ENCODE measurements at places on chromosomes 13 and 19.

DNA sequence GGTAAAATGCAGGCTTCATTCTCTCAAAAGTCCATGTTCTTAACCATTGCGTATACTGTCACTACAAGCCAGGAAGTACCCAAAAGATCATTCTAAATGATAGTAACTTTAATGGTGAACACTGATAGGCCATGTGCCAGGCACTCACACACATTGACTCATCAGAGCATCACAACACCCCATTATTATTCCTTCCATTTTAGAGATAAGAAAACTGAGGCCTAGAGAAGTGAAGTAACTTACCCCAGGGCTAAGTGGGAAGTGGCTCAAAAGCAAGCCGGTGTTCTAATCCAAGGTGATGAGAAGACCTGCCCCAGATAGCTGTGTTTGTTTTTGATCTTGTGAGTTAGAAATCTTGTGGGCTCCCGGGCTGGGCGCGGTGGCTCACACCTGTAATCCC lies 1.4 kb upstream of the PHLDB3 start:
- H3K4me1 ChIP-seq = peaks cover 24% of the 10 kb centered on the region
- H3K27me3 ChIP-seq = no peaks in the 10 kb centered on the region
- peaks cover 20% of the 10 kb centered on the region for H3K36me3 ChIP-seq

DNA sequence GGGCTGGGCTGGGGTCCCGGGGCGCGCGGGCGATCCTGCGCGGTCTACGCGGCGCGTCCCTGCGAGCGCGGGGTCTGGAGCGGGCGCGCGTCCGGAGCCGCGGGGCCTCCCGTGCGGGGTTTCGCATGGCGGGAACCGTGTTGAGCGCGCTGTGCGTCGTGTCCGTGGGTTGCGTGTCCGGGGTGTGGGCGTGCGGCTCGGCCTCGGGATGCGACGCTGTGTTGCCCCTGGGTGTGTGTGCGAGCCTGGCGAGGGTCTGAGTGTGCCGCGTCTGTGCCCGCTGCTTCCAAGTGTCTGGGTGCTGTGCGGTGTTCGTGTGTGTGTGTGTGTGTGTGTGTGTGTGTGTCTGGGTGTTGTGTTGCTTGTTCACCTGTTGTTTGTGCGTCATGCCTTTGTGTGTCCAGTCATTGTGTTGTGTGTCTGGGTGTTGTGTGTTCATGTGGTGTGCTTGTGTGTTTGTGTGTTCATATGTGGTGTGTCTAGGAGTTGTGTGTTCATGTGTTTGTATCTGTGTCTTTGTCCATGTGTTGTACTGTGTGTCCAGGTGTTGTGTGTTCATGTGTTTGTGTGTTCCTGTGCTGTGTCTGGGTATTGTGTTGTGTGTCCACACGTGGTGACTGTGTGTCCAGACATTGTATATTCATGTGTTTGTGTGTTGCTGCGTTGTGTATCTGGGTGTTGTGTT lies 552 bp downstream of the PLK5 start:
- H3K27ac ChIP-seq = no peak overlapping the region
- peaks cover 2% of the 10 kb centered on the region for H3K36me3 ChIP-seq
- peaks cover 57% of the 10 kb centered on the region for H3K27me3 ChIP-seq
- H3K4me3 ChIP-seq = no peak overlapping the region

- no peaks in the 10 kb centered on the region for H3K36me3 ChIP-seq
- no peaks in the 10 kb centered on the region for H3K27me3 ChIP-seq
- no peak overlapping the region for H3K4me3 ChIP-seq
- no peak for DNase-seq
- no peak overlapping the region for H3K27ac ChIP-seq
Observed at GRCh38 chr13:70188567-70188966, 80.3 kb upstream of the KLHL1 start.

- no peaks in the 10 kb centered on the region for H3K4me1 ChIP-seq
- H3K27me3 ChIP-seq = peaks cover 49% of the 10 kb centered on the region
- no peak overlapping the region for H3K4me3 ChIP-seq
- no peaks in the 10 kb centered on the region for H3K36me3 ChIP-seq
- no peak overlapping the region for H3K27ac ChIP-seq
- DNase-seq = no peak
Observed at GRCh38 chr13:98731925-98732324, 20.5 kb downstream of the SLC15A1 start.

DNA sequence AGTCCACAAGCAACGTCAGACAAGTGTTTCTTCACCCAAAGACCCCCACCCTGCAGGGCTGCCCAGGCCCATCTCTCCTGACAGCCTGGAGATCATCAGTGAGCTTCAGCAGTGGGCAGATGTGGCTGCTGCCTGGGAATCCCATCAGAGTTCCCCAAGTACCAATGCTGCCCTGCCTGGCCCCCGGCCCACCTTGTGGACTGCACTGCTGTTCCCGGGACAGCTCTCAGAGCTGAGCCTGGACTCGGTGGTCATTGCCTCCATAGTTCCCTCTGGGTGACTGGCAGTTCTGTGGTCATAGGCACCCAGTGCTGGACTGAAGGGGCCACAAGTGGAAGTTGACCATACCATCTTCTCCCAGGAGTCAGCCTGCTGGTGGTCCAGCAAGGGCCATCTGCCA lies 24.5 kb upstream of the ZNF492 start:
- H3K4me1 ChIP-seq = no peaks in the 10 kb centered on the region
- no peak for DNase-seq
- H3K27ac ChIP-seq = no peak overlapping the region
- H3K4me3 ChIP-seq = no peak overlapping the region

DNA sequence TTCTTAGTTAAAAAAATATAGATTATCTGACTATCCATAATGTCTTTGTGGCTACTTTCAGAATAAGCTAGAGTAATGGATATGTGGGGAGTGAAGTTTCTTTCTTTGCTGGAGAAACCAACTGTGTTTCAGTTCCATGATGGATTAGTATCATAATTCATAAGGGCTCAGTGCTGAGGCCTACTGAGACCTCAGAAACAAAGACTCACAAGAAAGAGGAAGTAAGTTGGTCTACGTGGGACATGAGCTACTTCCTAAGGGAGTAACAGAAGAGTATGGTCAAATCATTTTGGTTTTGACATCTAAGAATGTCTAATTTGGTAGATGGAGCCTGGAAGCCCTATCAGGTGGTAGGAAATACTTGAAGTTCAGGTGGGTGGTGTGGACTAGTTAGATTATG lies 99.0 kb upstream of the HTR2A start:
- no peaks in the 10 kb centered on the region for H3K27me3 ChIP-seq
- no peak overlapping the region for H3K27ac ChIP-seq
- H3K4me3 ChIP-seq = no peak overlapping the region
- no peaks in the 10 kb centered on the region for H3K4me1 ChIP-seq
- no peak for DNase-seq
- H3K36me3 ChIP-seq = no peaks in the 10 kb centered on the region

GRCh38 chr13:111488486-111489132 lies 168.2 kb downstream of the TEX29 start:
- H3K36me3 ChIP-seq = no peaks in the 10 kb centered on the region
- DNase-seq = no peak
- no peaks in the 10 kb centered on the region for H3K4me1 ChIP-seq
- no peak overlapping the region for H3K27ac ChIP-seq

DNA sequence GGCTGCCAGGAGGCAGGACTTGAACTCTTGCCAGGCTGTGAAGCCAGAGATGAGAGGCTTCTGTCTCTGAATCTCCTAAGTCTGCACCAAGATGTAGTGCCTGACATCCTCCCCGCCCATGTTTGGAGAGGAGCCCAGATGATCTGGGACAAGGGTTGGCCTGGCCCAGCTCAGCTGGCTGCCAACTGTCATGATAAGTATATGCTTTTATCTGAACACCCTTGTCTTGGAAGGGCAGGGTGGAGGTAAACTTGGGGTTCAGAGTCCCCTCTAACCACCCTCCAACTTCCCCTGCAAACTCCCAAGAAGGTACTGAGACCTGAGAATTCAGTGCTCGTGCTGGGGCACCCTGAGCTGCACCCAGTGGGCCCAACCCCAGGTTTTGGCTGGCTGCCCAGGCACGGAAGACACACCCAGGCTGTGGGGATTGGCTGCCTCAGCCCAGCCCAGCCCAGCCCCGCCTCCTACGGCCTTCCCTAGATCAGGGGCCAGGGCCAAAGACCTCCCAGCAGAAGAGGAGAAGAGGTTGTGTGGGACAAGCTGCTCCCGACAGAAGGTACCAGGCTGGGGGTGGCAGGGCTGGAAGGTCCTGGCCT lies at the start of gene CYP4F12:
Gene CYP4F12, plus strand, starts transcription at position 508 of the 596 bp plus-strand sequence. CDS start 443 bp downstream, outside the sequence.
- peak within 1 kb of the TSS; percentile 26 for H3K27ac ChIP-seq
- no peak for DNase-seq
- no peaks in the 10 kb centered on the region for H3K27me3 ChIP-seq
- peaks cover 11% of the 10 kb centered on the region for H3K4me1 ChIP-seq

DNA sequence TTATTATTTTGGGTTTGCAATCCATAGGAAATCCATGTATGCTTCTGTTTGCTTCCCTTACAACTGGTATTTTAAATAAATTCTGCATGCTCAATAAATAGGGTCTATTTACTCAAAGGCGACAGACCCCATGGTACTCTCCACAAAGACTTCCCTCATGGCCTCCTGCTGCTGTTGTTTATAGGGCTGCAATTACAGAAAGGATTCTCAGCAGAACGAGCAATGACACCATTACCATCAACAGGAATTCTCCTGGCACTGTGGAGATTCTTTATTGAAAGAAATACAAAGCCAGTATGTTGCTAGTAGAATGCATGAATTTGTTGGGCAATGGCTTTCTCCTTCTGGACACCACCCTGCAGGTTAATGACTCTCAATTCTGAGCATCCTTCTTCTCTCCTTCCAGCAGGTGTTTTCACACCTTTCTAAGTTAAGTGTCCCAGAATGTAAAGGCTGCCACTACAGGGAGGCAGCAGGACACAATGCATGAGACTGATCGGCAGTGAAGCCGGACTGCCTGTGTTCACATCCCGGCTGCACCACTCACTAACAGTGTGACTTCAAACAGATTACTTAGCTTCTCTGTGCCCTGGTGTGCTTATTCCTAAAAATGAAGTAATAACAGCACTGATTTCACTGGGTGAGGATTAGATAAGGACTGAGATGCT lies 360.2 kb downstream of the DNAJC15 start:
- H3K27me3 ChIP-seq = peaks cover 45% of the 10 kb centered on the region
- H3K4me3 ChIP-seq = no peak overlapping the region
- H3K36me3 ChIP-seq = no peaks in the 10 kb centered on the region
- no peak for DNase-seq
- H3K4me1 ChIP-seq = no peaks in the 10 kb centered on the region
- no peak overlapping the region for H3K27ac ChIP-seq

DNA sequence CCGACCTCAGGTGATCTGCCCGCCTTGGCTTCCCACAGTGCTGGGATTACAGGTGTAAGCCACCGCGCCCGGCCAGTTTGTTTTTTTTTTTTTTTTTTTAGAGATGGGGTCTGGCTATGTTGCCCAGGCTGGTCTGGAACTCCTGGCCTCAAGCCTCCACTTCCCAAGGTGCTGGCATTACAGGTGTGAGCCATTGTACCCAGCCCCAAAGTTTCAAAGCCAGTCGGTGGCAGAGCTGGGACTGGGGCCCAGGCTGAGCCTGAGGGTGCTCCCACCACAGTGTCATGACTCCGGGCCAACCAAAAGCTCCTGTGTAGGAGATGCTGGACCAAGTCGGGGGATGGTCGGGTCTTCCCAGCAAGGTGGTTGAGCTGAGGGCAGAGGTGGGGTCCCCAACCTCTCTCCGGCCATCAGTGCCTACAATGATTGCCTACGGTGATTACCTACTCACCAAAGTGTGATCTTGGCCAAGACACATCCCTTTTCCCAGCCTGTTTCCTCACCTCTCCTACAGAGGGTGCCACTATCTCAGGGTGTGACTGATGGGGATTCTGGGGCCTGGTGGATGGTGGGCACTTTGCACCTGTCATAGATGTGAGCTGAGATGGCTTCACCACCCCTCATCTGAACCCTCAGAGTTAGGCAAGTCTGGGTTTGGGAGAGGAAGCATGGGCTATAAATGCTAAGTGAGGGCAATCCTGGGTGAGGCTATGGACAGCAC lies 5.9 kb upstream of the SAMD1 start:
- no peaks in the 10 kb centered on the region for H3K27me3 ChIP-seq
- no peak overlapping the region for H3K4me3 ChIP-seq
- no peak for DNase-seq
- H3K4me1 ChIP-seq = peaks cover 9% of the 10 kb centered on the region
- peaks cover 22% of the 10 kb centered on the region for H3K36me3 ChIP-seq
- no peak overlapping the region for H3K27ac ChIP-seq

DNA sequence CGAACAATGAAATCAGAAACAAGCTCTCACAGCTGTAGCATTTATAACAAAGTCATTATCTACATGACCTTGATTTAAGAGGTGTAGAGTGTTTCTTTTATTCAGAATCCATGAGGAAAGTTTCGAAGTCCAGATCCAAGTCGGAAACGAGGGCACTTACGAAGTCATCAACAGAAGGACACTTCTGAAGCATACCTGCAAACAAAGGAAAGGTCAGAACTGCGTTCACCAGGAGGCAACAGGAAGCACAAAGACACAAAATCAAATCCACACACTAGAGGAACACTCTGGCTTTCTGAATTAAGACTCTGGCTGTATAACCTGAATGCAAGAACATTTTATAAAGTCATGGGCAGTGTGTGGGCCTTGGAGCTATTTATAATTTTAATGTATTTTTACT lies 158.9 kb downstream of the MIPEP start:
- H3K27ac ChIP-seq = no peak overlapping the region
- H3K27me3 ChIP-seq = no peaks in the 10 kb centered on the region
- H3K4me3 ChIP-seq = no peak overlapping the region

DNA sequence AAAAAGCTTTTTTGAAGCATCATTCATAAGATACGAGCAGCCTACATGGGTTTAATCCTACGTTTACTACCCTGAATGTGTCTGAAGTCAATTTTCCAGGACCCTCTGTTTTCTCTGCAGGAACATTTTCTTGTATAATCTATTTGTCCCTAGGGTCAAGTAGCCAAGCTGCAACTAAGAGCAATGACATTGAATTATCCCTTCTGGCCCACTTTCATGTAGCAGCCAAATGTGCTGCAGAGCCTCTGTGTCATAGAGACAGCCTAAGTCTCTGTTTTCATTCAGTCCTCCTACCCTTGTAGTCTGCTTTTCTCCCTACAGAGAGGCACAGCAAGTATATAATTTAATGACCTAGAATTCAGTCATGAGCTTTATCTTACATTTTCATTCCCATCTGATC lies 82.1 kb downstream of the ZAR1L start:
- DNase-seq = no peak
- H3K36me3 ChIP-seq = peaks cover 4% of the 10 kb centered on the region
- peaks cover 5% of the 10 kb centered on the region for H3K4me1 ChIP-seq
- no peak overlapping the region for H3K27ac ChIP-seq
- H3K27me3 ChIP-seq = no peaks in the 10 kb centered on the region
- no peak overlapping the region for H3K4me3 ChIP-seq

DNA sequence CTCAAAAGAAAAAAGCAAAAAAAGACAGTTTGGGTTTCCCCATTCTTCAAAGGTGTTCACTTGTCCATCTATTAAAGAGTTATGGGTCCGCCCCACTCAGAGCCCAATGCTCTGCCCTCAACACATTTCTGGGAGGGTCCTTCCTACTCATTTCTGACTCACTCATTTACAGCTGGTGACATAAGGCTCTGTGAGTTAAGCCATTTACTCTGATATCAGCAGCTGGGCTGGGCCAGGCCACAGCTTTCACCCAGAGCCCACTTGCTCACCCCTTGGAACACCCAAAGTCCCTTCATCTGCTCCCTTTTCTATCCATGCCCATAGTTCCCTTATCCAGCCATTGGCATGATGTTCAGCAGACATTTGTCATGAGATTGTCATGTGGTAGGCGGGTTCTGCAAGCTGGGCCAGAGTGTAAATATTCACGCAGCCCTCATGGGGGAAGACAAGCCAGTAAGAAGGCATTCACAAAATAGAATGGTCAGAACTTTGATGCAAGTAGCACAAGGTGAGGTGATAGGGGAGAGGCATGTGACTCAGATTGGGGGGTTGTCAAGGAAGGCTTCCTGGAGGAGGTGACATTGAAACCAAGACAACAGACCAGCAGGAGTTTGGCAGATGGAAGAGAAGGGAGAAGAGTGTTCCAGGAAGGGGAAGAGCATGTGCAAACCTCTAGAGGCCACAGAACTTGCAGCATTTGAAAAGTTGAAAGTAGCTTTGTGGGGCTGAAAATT lies 5.9 kb downstream of the MAST1 start:
- peaks cover 5% of the 10 kb centered on the region for H3K36me3 ChIP-seq
- no peak overlapping the region for H3K4me3 ChIP-seq
- peaks cover 12% of the 10 kb centered on the region for H3K4me1 ChIP-seq
- H3K27ac ChIP-seq = no peak overlapping the region

Data from central memory CD8-positive, alpha-beta T cell (primary cell).